ENCODE measurements at places on chromosomes 11 and 22. TPM values are rescaled to one million over a fixed set of nuclear protein-coding genes. Genes with fewer than 3 reads are reported as not detected.

The APOBEC3F gene
- polyA plus RNA-seq, result 1.7 TPM

The IFITM2 gene
- polyA plus RNA-seq, result 1,191 TPM

The MPPED2 gene
- 0.51 TPM for polyA plus RNA-seq

The MS4A7 gene
- 22.1 TPM for polyA plus RNA-seq

The CYP2D6 gene
- 1.1 TPM for polyA plus RNA-seq

The MORC2 gene
- 11.2 TPM for polyA plus RNA-seq

The NTM gene
- 1.6 TPM for polyA plus RNA-seq

The API5 gene
- 40.7 TPM for polyA plus RNA-seq

Data from adipose tissue (tissue), 3 donors.